Stimulated activated CD4-positive, alpha-beta T cell treated with anti-CD3 and anti-CD28 coated beads, Interleukin-12 subunit alpha, Interleukin-12 subunit beta, amount 100 ng/mL, for 24 hours (primary cell): ENCODE measurements at places on chromosomes 11 and 22.

DNA sequence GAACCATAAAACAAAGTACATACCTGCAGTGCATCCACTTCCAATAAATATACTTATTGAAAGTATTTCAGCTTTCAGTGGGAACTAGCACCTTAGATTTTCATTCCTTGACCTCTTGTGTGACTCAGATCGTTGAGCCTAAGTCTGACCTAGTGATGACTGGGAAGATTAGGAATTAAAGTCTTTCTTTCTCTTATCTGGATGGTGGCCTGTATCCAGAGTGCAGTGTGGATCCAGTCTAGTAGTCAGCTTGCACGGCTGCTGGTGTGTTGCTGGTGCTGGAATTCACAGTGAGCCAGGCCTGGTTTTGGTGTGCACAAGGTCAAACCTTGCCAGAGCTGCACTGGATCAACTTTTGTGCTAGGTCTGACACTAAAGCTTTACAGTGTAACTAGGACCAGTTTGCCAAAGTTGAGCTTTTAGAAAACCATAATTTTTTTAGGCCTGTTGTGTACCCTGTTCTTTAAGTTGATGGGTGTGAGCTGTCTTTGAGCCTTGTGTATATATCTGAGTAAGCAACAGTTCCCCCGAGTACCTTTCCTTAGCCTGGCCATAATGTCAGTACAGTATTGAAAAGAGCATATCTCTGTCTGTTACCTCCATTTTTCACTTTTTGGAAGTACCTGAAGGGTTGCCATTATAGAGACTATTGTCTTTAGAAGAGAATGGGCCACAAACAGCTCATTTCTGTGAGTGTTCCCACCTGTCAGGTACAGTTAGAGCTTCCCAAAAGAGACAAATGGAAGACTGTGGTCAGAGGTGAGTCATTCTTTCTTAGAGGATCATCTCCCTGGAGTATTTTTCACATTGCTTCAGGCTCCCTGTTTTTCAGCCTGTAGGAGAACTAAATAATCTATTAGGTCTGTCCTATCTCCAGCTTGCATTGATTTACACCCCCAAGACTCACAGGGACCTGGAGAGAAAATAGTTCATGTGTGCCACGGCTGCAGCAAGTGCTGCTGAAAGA is 89.8 kb downstream of the ALX4 start:
- DNase-seq: no peak

GRCh38 chr22:37431366-37431765 is 4.1 kb upstream of the ELFN2 start:
- no peak for DNase-seq

DNA sequence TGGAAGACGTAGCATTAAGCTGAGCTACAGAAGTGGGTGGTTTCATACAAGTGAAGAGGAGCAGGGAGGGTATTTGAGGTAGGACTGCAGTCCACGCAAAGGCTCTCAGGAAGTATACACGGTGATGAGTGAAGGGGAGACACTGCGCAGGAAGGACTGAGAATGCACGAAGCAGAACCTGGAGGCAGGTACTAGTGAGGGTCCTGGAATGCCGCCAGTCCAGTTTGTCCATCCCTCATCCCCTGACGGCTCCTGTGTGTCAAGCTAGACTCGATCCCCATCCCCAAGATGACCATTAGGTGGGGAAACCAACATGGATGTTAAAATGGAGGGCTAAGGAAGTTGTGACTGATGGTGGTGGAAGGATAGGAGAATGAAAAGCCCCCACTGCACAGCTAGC is 23.8 kb downstream of the ART5 start:
- DNase-seq: no peak

DNA sequence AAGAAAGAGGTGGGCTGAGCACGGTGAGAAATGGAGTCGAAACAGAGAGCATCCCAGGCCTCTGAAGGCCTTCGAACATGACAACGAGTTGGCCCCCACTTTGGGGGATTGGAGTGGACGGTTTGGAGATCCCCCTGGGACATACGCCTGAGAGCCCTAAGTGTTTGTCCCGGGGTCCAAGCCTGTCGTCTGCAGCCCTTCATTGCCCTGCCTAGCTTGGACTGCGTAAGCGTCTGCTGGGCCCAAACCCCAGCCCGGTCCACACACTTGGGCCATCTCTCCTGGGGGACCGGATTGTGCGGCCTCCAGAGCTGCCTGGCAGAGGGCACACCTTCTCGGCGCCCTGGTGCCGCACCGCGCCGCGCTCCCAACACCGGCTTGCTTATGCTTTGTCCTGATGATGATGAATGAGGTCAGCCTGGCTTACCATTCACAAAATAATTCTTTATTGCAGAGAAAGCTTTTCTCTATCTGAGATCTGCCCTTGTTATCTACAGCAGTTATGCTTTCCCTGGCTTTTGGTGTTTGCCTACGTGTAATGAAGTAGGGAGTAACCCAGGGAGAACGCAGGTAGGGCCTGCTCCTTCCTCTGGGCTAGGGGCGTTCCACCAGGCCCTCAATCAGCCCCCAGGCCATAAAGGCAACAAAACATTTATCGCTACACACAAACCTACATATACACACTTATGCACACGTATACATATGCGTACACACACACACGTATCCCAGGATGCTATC is 85.9 kb upstream of the PPARA start:
- no peak for DNase-seq

DNA sequence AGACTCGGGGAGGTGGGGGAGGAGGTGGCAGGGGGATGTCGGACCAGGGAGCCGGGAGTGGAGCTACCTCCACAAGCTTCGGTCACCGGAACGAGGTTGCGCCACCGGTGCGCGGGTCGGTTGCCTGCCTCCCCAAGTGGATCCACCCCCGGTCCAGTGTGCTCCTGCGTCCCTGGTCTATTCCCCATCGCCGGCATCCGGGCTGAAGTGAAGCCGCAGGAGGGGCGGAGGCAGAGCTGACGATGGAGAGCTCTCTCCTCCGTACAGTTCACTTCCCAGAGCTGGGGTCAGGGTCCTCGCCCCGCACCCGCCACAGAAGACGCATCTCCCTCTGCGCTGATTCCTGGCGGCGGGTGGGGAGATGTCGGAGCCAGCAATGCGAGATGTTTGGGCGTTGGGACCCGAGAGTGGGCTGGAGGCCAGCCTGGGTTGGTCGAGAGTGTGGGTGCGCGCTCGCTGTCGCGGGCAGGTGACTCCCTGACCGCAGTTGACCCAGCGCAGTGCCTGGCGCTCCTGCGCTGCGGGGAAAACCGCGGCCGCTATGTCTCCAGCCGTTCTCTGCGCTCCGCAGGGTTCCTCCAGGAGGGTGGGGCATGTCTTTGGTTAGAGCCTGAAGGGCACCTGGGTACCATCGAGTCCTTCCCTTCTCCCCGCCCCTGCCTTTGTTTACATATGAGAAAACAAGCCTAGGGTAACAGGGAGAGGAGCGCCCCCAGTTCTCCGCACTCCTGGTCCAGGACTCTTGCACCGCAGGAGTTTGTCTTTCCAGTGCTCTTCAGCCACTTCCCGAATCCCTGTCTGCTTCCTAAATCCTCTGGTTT is 1.7 kb downstream of the C11orf96 start:
- no peak for DNase-seq

GRCh38 chr22:21865041-21865440 is 2.4 kb downstream of the MAPK1 start:
- DNase-seq: no peak

DNA sequence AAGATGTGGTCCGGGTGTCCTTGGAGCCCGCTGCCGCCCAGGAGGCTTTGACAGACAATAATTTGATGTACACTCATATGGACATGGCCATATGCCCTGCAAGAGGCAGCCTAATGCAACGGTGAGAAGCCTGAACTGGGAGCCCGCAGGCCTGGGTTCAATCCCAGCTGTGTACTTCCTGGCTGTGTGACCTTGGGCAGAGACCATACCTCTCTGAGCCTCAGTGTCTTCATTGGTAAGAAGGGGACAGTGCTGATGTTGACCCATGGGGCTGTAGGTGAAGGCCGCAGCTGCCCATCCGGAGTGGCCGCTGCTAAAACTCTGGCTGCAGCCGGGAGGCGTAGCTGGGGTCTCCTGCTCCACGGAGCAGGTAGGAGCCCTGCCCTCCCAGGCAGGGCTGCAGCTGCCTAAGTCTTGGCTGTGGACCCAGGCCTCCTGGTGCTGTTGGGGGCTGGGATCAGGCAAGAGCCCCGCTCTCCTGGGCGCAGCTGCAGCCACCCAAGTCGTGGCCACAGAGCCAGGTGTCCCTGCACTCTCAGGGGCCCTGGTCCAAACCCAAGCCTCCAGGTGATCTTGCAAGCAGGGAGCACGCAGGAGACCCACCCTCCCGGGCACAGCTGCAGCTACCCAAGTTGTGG is 8.9 kb downstream of the IL2RB start:
- no peak for DNase-seq

DNA sequence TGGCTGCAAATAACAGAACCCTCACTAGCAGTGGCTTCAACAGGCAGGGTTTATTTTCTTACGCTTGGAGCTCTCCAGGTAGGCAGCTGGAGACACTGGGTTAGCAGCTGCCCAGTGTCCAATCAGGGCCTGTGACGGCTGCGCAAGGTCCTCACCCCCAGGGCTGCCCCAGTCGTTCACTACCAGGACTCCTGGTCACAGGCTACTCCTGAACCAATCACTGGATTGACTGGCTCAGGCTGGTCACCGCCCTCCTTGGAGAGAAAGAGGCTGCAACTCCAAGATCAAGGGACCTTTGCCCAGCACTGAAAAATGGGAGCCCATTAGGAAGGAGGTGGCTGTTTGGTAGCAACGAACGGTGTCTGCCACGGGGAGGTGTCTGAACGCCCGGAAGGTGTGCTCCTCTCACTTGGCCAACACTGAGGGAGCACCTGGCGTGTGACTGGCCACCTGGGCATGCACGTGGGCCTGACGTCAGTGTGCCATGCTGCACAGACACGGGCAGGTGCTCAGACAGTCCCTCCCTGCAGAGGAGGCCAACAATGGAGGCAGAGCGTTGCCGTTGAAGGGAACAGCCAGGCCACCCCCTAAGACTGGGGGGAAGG is 5.1 kb downstream of the ARSA start:
- DNase-seq: no peak
